NB4 (cell line): ENCODE measurements at places on chromosomes 6 and 20.
A peak's percentile ranks its signal among the peaks of the same experiment; 100 is the strongest.

DNA sequence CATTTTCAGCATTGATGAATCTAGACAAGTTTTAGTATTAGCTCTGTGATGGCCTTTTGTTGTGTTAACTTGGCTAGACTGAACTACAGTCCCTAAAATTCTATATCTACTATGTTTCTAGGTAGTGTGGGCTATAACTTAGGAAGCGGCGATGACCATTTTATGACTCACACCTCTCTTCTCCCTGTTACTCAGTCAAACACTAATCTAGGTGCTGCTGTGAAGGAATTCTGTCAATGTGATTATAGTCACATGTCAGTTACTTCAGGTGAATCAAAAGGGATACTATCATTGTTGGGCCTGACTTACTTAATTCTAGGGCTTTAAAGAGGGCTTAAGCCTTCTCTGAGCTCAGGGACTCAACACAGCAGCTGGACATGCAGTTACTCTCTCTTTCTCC is 691.5 kb upstream of the MAP3K7 start:
- no peak for DNase-seq

- DNase-seq = no peak
Measured at GRCh38 chr6:108903796-108904195, 55.6 kb downstream of the ARMC2 start.

DNA sequence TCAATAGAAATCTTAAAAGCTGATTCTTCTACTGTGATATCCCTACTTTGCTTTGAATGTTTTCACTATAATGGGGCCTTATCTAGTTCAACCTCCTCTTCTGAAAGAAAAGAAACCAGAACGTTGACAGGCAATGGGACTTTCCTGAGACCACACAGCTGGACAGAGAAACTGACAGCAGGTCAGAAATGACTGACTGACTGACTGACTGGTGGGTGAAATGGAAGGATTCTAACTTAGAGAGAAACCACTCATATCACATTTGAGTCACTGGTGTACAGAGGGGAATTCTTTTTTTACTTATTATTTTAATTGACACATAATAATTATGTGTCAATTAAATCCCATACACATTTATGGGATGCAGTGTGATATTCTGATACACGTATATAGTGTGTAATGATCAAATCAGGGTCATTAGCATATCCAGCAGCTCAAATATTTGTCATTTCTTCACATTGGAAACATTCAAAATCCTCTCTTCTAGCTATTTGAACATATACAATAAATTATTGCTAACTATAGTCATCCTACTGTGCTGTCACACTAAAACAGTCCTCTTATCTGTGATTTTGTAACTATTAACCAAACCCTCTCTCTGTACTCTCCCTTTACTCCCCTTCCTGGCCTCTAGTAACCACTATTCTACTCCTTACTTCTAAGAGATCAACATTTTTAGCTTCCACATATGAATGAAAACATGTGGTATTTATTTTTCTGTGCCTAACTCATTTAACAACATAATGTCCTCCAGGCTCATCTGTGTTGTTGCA is 64.8 kb upstream of the NRSN1 start:
- DNase-seq = no peak

GRCh38 chr20:45254383-45255262 is at the start of gene SLPI:
TSS of gene SLPI (minus strand) at chr20:45254564. CDS start at chr20:45254543, 21 bp downstream.
- peak; percentile 97 for DNase-seq

- DNase-seq = no peak
Measured at GRCh38 chr20:22502731-22503191, 81.6 kb downstream of the FOXA2 start.

- DNase-seq = no peak
Measured at GRCh38 chr20:42742926-42743325, 446.8 kb downstream of the PTPRT start.

DNA sequence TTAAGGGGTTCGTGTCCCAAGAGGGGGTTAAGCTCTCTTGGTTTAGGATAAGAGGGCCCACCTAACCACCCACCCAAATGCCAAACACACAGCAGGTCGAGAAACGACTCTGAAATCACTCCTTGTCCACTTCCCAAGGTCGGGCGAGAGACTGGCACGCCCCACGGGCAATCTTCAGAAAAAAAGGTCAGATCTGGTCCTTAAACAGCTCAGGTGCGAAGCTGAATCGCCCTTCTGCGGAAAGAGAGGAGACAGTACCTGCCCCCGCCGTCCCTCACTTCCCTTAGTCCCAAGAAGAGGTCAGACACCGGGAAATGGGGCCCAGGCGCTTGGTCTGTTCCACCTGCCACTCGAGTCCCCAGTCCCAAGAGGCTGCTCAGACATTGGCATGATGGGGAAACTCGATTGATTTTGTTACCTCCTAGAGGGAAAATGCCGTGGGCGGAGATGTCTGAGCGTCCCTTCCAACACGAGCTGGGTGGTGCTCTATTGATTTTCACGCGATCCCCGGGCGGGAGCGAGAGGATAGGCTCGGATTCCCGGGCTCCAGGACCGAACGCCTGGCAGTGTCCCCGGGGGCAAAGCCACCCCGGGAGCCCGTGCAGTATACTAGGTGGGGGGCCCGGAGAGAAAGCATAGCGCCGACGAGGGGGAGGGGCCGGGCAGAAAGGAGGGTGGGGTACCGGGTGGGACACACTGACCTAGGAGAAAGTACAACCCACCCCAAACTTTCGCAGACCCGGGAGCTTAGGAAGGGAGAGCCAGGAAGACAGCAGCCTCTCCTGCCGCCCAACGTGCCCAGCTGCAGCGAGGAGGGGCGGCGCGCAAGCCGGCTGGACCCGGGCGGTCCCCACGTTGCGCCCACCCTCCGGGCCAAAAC is 1.1 kb upstream of the SAMD5 start:
- DNase-seq = no peak

DNA sequence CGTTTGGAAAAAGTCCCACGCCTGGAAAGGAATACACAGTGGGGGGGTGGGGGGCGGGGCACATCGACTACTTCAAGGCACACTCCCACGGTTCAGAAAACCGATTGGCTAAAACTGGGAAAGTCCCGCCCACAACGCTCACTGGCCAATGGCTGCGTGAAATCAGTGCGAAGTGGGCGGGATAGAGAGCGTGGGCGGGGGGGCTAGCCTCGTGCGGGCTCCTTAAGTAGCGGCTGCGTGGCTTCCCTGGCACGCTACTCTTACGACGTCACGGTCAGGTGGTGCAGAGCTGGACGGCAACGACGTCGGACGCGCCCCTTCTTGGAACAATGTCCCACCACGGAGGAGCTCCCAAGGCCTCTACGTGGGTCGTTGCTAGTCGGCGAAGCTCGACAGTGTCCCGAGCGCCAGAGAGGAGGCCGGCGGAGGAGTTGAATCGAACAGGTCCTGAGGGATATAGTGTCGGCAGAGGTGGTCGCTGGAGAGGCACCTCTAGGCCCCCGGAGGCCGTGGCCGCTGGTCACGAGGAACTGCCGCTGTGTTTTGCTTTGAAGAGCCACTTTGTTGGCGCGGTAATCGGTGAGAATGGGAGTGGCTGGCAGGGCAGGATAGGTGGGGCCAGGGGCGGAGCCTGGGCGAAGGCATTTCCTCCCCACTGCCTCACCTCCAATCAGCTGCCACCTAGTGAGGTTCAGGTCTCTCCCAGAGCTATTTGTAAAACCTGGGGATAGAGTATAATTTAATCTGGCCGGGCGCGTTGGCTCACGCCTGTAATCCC is at the start of gene DDX43:
Gene DDX43 (plus strand): TSS at position 252 of the 778 bp plus-strand sequence. CDS start 78 bp downstream, at position 330.
- DNase-seq = no peak
